CD4-positive, alpha-beta T cell (primary cell): ENCODE measurements at places on chromosomes 13 and 19.

DNA sequence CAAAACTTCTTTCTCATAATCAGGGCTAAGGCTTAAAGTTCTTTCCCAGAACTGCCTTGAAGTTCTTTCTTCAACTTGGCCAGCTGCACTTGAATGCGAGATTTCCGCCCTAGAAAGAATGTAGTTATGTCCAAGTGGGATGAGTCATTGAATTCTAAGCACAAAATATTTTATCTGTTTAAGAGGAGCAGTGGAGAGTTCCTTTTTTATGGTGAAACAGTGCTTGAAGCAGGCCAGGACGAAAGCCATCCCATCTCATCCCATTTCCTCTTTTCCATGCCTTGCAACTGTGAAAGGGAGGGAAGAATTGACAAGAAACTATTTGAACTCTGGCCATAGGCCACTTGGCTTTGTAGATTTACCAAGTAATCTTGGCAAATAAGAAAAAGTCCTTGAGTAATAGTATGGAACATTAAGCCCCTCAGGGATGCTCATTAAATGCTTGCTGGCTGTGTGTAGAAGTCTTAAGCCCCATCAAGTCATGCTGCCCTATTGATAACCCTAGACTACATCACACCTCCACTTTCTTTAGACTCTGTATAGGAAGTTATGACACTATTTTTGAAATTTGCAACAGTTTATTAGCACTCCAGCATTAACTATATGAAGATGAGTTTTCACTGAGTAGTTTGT, 174.5 kb downstream of the KCTD12 start:
- peak; percentile 18 for DNase-seq

GRCh38 chr13:52711286-52711685, 28.3 kb downstream of the CNMD start:
- DNase-seq, result no peak

DNA sequence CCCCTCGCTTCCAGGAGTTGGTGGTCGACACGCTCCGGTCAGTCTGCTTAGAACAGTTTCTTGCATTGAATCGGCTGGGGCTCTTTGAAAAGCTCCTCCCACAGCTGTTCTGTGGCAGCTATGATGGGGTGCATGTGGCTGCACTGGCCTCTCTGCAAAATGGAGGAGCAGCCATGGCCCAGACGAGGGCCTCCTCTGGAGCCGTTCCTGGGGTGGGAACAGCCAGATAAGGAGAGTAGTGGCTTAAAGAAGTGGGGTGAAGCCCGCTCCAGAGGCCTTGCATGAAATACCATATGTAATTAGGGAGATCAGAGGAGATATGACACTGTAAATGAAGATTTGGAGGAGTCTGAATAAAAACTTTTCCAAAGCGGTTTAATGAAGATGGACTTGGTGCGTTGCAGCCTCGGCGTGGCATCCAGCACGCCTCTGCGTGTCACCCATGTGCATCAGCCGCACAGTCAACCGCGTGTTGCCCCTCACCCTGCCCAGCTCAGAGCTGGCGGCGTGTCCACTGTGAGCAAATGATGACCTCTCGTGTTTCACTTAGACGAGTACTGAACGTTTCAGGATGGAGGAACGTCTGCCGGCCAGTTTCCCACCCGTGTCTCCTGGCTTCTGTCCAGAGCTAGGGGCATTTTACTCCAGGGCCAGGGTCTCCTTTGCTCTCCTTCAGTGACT, 199.2 kb downstream of the TEX29 start:
- DNase-seq, result no peak

- DNase-seq, result no peak
Observed at GRCh38 chr13:47945738-47946137, 55.3 kb downstream of the SUCLA2 start.

DNA sequence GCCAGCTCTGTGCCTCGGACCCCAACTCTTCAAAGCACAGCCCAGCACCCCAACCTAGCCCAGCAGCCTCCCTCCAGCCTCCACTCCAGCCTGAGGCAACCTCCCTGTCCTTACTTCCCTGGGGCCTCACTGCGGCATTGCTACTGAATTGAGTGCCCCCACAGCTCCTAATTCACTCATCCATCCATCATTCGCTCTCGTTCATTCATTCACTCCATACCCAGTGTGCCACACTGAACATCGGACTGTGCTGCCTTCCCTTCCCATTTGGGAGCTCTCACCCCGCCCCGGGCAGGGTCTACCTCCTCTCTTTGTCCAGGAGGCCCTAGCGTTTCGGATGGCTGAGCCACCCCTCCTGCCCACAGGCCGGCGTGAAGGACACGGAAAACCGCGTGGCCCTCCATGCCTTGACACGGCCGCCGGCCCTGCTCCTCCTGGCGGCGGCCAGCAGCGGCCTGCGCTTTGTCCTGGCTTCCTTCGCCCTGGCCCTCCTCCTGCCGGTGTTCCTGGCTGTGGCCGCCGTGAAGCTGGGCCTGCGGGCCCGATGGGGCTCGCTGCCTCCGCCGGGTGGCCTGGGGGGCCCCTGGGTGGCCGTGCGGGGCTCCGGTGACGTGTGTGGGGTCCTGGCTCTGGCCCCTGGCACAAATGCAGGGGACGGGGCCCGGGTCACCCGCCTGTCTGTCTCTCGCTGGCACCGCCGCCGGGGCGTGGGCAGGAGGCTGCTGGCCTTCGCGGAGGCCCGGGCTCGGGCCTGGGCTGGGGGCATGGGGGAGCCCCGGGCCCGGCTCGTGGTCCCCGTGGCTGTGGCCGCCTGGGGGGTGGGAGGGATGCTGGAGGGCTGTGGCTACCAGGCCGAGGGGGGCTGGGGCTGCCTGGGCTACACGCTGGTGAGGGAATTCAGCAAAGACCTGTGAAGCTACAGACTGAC, 1.3 kb downstream of the NAT14 start:
- DNase-seq, result no peak

DNA sequence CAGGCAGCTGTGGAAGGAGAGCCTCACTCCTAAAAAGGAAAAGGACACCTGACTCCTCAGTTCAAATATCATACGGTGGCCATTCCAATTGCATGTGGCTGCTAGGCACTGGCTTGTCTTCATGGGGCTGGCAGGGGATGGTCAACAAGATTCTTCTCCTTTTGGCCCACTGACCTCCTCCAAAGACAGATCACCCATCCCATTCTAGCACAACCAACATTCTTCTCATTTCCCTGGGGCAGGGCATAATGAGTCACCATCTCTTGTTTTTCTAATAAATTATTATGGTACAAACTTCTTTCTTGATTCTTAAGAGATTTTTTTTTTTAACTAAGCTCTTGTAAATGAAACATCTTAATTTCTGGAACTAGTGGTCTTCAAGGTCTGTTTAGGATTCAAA, 136.7 kb upstream of the NBEA start:
- no peak for DNase-seq

GRCh38 chr13:39095500-39095899, 57.2 kb downstream of the NHLRC3 start:
- DNase-seq, result no peak

DNA sequence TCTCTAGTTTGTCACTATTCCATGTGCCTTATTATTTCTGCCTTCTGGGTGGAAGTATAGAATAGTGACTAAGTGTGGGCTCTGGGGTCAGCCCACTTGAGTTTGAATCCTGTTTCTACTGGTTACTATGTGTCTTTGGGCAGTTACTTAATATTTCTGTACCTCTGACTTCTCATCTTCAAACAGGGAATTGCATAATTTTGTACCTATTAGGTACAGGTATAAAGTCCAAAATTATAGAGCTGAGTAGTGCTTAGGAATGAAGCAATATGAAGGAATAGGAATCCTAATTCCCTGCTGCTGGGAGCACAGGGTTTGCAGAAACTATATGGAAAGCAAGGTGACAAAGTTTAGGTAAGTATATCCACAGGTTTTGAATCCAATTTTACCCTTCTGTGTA, 564.5 kb downstream of the GPC5 start:
- no peak for DNase-seq
